Uterus (tissue), 4 donors: ENCODE measurements at places on chromosomes 16 and 17. TPM values are rescaled to one million over a fixed set of nuclear protein-coding genes. Genes with fewer than 3 reads are reported as not detected.

The KRTAP4-9 gene
- total RNA-seq = not detected

The ATP2A3 gene
- 5.7 TPM for total RNA-seq

GRCh38 chr16:2858245-2859025 is 465 bp upstream of the PRSS22 start:
- DNase-seq = no peak

The ODAD4 gene
- 1.8 TPM for total RNA-seq

DNA sequence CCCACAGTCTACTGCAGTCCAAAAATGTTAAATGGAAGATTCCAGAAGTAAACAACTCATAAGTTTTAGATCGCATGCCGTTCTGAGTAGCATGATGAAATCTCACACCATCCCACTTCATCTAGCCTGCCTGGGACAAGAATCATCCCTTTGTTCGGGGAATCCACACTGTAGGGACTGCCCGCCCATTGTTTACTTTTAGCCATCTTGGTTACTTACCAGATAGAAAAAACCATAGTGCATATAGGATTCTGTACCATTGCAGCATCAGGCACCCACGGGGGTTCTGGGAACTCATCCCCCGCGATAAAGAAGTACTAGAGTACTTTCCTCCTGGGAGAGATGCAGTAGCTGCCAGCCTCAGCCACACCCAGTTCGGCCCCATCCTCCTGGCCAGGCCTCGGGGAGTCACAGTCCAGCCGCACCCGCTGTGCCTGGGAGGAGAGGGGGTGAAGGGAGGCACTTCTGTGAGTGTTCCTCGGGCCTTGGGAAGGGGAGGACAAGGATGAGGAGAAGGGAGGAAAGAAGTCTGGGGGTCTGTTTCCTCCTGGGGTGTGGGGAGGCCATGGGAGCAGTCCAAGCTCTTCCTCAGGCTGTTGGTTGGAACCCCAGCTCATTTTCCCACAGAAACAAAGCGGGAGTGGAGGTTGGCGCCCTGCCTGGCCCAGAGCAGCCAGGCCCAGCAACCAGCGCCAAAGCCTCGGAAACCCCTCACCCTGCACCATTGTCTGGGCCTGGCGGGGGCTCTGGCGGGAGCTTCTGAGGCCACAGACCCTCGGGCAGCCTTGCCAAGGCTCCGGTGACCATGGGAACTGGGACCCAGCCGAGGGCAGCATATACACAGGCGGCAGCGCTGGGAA is 8.9 kb downstream of the TRIM47 start:
- peak; percentile 75 for DNase-seq

- DNase-seq = no peak
These were observed 290 bp downstream of the TOB1 start for GRCh38 chr17:50865868-50866260.

DNA sequence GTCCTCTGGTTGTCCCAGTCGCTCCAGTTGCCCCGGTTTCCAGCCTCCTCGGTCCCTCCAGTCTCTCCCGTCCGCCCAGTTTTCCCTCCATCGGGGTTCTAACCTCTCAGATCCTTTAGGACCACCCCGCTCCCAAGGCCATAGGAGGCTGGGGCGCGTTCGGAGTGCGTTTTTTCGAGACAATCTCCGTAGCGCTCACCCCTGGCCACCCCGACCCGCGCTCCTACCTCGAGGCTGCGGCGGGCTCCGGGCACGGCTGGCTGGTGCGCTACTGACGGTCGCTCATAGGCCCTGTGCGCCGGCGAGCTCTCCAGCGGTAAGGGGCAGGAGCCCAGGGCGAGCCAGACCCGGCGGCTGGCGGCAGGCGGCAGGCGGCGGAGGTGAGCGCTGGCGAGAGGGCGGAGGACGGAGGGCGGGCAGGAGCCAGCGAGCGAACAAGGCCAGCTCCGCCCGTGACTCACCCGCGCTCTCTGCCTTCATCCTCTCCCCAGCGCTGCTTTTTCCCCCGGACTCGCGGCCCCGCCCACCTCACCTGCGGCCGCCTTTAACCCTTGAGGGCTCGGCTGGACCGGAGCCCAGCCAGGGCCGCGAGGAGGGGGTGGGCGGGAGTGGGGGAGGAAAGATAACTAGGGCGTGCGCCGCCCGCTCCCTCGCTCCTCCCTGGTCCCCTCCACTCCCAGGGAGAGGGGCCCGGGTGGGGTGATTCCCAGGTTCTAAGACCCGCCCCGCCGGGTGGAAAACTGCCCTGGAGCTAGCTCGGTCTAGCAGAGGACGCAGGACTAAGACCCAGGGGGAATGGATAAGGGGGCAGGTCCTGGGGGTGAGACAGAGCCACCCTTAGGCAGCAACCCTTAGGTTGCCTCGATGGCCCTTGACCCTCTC is at the start of gene SP6:
SP6 (minus strand) TSS at position 472 of the 882 bp plus-strand sequence. CDS start 2,734 bp downstream, outside the sequence.
- peak; percentile 50 for DNase-seq

DNA sequence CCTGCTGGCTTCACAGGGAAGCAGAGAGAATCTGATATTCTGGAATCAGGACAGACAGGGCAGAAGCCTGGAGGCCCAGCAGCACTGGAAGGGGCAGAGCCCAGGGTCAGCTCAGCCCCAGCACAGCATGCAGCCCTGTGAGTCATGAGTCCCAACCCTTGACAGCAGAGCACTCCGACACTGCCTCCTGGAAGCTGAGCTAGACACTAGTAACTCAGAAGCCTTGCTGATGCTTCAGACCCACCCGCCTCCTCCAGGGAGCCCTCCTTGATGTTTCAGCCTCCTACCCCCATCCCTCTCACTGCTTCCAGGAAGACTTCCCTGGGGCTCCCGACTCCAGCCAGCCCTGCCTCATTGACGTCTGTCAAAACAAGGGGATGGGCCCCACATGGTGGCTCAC is 6.9 kb downstream of the CAMKK1 start:
- no peak for DNase-seq

DNA sequence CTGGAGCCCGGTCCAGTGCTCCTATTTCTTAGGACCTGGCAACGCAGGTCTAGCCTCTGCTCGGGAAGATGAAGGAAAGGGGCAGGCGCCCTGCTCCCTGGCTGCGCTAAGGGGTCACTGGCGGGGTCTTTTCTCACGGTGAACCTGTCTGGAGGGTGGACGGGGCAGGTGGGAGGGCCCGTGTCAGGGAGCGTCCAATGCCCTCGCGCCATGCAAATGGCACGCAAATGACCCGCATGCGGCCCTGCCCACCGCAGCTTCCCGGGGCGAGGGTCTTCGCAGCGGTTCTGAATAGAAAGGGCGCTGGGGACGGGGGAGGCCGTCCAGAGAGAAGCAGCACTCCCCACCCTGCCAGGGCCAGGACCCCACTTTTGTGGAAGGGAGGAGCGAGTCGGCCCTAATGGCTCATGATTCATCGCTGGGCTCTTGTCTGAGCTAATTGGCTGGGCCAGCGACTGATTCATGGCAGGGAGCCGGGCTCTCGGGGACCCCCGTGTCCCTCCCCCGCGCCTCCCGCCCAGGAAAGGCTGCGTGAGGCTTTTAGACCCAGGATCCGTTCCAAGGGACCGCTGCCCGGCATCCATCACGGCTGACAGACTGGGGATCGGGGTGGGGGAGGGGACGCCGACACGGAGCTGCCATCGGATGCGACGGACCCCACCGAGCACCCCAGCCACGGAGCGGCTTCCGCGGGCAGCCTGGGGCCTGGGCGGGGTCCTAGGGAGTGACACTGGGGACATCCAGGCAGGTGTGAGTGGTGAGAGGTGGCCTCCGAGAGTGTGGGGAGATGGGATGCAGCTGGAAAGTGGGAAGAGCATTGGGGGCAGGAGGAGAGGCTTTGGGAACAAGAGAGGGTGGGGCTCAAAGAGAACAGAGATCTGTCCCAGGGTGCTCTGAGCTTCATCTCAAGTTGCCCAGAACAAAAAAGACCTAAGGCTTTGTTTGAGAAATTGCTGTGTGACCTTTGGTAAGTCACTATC is 25.0 kb upstream of the NGFR start:
- DNase-seq = peak; percentile 61

The WIPI1 gene
- 29.7 TPM for total RNA-seq

DNA sequence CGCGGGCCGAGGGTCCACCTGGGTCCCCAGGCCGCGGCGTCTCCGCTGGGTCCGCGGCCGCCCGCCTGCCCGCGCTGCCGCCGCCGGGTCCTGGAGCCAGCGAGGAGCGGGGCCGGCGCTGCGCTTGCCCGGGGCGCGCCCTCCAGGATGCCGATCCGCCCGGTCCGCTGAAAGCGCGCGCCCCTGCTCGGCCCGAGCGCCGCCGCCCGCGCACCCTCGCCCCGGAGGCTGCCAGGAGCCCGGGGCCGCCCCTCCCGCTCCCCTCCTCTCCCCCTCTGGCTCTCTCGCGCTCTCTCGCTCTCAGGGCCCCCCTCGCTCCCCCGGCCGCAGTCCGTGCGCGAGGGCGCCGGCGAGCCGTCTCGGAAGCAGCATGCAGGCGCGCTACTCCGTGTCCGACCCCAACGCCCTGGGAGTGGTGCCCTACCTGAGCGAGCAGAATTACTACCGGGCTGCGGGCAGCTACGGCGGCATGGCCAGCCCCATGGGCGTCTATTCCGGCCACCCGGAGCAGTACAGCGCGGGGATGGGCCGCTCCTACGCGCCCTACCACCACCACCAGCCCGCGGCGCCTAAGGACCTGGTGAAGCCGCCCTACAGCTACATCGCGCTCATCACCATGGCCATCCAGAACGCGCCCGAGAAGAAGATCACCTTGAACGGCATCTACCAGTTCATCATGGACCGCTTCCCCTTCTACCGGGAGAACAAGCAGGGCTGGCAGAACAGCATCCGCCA is 504 bp downstream of the FOXC2 start:
- DNase-seq = no peak

The IL34 gene
- not detected for total RNA-seq
